ENCODE measurements at places on chromosomes 6 and 20. TPM values are rescaled to one million over a fixed set of nuclear protein-coding genes. Genes with fewer than 3 reads are reported as not detected.

Gene ENPP4
- 0.01 TPM for polyA plus RNA-seq

Gene SLC17A1
- not detected for polyA plus RNA-seq

Gene MAS1
- not detected for polyA plus RNA-seq

Gene SEL1L2
- polyA plus RNA-seq: not detected

Gene CST7
- polyA plus RNA-seq: not detected

Gene GNRH2
- not detected for polyA plus RNA-seq

Gene KCNK15
- 0.03 TPM for polyA plus RNA-seq

Gene SIRPB1
- polyA plus RNA-seq: 0.06 TPM

DNA sequence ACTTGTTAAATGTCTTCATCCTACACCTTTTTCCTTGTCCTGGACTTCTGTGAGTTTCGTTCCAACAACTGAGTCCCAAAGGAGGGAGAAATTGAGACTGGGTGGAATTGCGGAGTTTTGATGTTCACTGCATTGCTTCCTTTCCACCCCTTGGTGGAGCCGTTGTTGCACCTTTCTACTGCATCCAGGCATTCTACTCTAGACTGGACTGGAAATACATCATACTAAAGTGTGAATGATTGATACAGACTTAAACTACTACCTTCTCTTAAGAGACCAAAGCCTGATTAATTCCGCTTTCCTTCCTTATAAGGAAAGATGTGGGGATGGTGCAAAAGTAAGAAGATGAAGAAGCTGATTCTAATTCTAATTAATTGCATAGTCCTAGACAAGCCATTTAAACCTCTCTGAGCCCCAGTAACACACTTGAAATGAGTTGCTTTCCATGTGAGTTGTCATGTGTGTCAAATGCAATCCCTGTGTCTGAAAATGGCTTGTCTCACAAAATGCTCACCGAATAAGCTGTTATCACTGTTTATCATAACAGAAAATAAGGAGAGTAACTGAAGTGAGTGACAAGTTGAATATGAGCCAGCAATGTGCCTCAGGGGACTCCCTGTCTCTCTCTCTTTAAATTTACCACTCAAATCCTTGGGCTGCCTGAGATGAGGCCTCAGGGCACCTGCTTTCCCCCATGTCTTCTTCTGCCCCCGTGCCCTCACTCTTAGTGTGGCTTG lies 338.3 kb upstream of the CHD6 start:
- no peak for DNase-seq
- H3K27me3 ChIP-seq: no peaks in the 10 kb centered on the region
- no peak overlapping the region for H3K27ac ChIP-seq
- no peaks in the 10 kb centered on the region for H3K4me1 ChIP-seq
- no peaks in the 10 kb centered on the region for H3K36me3 ChIP-seq
- H3K4me3 ChIP-seq: no peak overlapping the region

DNA sequence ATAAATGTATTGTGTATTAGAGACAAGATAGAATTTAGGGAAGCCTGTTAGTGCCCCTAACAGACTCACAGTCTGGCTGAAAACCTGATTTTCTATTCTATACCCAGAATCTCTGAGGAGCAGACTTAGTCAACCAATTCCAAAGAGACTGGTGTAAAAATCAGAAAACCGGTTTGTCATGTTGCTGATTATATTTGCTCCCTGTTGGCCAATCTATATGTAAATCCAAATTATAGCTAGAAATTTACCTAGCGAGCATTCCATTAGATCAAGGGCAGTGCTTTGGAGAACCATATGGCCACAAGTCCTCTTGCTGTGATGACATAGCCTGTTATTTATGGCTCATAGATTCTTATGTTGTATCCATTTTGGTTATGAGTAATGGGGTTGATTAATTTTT lies 4.8 kb downstream of the NFYA start:
- no peak overlapping the region for H3K27ac ChIP-seq
- no peak for DNase-seq
- peaks cover 17% of the 10 kb centered on the region for H3K36me3 ChIP-seq
- H3K27me3 ChIP-seq: no peaks in the 10 kb centered on the region

- no peaks in the 10 kb centered on the region for H3K27me3 ChIP-seq
- DNase-seq: peak; percentile 58
- no peak overlapping the region for H3K4me3 ChIP-seq
- no peaks in the 10 kb centered on the region for H3K36me3 ChIP-seq
Measured at GRCh38 chr6:80425089-80425823, 318.8 kb downstream of the BCKDHB start.

- H3K36me3 ChIP-seq: no peaks in the 10 kb centered on the region
- H3K4me1 ChIP-seq: peaks cover 13% of the 10 kb centered on the region
- no peak for DNase-seq
- H3K4me3 ChIP-seq: no peak overlapping the region
- H3K27ac ChIP-seq: no peak overlapping the region
Measured at GRCh38 chr20:38985603-38986170, 23.5 kb downstream of the DHX35 start.

- H3K27ac ChIP-seq: no peak overlapping the region
- no peaks in the 10 kb centered on the region for H3K4me1 ChIP-seq
- peaks cover 5% of the 10 kb centered on the region for H3K27me3 ChIP-seq
- H3K36me3 ChIP-seq: no peaks in the 10 kb centered on the region
- H3K4me3 ChIP-seq: no peak overlapping the region
- no peak for DNase-seq
Measured at GRCh38 chr6:145090801-145091585, 644.3 kb downstream of the EPM2A start.

GRCh38 chr6:2658788-2659187 lies 91.9 kb downstream of the MYLK4 start:
- no peaks in the 10 kb centered on the region for H3K27me3 ChIP-seq
- H3K4me3 ChIP-seq: no peak overlapping the region
- no peaks in the 10 kb centered on the region for H3K36me3 ChIP-seq
- DNase-seq: peak; percentile 11
- H3K27ac ChIP-seq: peak overlapping the region; percentile 32

DNA sequence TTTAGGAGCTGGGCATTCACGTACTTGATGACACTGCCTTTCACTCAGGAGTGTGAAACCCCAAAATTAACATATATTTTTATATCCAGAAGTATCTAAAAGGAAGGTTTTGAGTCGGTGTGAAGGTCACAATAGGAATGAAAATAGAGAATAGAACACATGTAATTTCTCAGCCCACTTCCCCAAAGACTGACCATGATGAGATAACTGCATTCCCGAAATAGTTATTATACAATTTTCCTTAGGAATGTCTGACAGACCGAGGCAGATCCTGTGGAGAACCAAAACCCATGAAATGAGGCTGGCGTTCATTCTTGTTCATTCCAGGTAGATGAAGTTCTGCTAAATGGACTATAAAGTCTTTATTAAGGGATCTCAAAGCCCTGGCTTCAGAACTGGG lies 10.3 kb downstream of the NSFL1C start:
- no peak overlapping the region for H3K27ac ChIP-seq
- H3K4me3 ChIP-seq: no peak overlapping the region
- no peaks in the 10 kb centered on the region for H3K27me3 ChIP-seq

GRCh38 chr6:142942805-142943227 lies 2.2 kb downstream of the HIVEP2 start:
- H3K4me1 ChIP-seq: peaks cover 34% of the 10 kb centered on the region
- H3K4me3 ChIP-seq: no peak overlapping the region
- no peaks in the 10 kb centered on the region for H3K27me3 ChIP-seq
- H3K27ac ChIP-seq: peak overlapping the region; percentile 97
- H3K36me3 ChIP-seq: no peaks in the 10 kb centered on the region

GRCh38 chr20:62507323-62507722 lies 31.5 kb upstream of the GATA5 start:
- H3K4me1 ChIP-seq: peaks cover under 1% of the 10 kb centered on the region
- no peak for DNase-seq
- H3K27me3 ChIP-seq: peaks cover 12% of the 10 kb centered on the region
- no peak overlapping the region for H3K27ac ChIP-seq
